ENCODE measurements at places on chromosomes 1 and 21. TPM values are rescaled to one million over a fixed set of nuclear protein-coding genes. Genes with fewer than 3 reads are reported as not detected.

RXFP4 gene
- 0.16 TPM for total RNA-seq

STXBP3 gene
- total RNA-seq, result 39.6 TPM

LCE1B gene
- total RNA-seq, result not detected

KIF21B gene
- total RNA-seq, result 52.0 TPM

- no peaks in the 10 kb centered on the region for H3K36me3 ChIP-seq
- peaks cover 12% of the 10 kb centered on the region for H3K4me1 ChIP-seq
- H3K27me3 ChIP-seq, result no peaks in the 10 kb centered on the region
- no peak overlapping the region for H3K4me3 ChIP-seq
- H3K27ac ChIP-seq, result no peak overlapping the region
Observed at GRCh38 chr21:14825514-14825974, 239.3 kb downstream of the NRIP1 start.

- H3K4me3 ChIP-seq, result no peak overlapping the region
- no peak for DNase-seq
- H3K27me3 ChIP-seq, result peaks cover 26% of the 10 kb centered on the region
Observed at GRCh38 chr1:1357871-1358432, 403 bp downstream of the MXRA8 start.

GRCh38 chr1:206890125-206891060, 6.8 kb upstream of the IL24 start:
- peaks cover 48% of the 10 kb centered on the region for H3K4me1 ChIP-seq
- peak overlapping the region; percentile 32 for H3K4me3 ChIP-seq
- peaks cover 2% of the 10 kb centered on the region for H3K36me3 ChIP-seq

- no peak overlapping the region for H3K4me3 ChIP-seq
- H3K4me1 ChIP-seq, result peaks cover 8% of the 10 kb centered on the region
- peaks cover 3% of the 10 kb centered on the region for H3K36me3 ChIP-seq
- DNase-seq, result no peak
- peaks cover 4% of the 10 kb centered on the region for H3K27me3 ChIP-seq
- H3K27ac ChIP-seq, result no peak overlapping the region
Observed at GRCh38 chr21:41567901-41568510, 60.0 kb upstream of the TMPRSS2 start.

DNA sequence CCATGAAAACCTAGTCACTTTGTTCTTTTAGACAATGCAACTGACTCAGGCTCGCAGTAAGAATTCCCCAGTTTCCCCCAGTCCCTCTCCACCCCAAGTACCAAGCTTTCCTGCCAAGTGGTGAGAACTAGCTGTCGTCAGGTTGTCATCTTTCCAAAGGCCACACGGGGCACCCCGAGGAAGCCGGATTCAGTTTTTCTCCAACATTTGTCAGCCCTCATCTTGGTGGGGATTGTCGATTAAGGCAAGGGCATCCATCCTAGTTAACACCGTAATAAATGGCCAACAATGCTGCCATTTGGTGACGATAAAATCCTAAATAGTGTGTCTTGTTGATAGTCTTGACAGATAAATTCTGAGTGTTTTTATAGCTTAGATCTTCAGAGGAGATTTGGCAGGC, 55.9 kb upstream of the PROX1 start:
- H3K36me3 ChIP-seq, result no peaks in the 10 kb centered on the region
- H3K27me3 ChIP-seq, result no peaks in the 10 kb centered on the region
- no peak for DNase-seq
- H3K4me1 ChIP-seq, result no peaks in the 10 kb centered on the region
- no peak overlapping the region for H3K27ac ChIP-seq

Data from activated T-helper 1 cell treated with anti-CD3 and anti-CD28 coated beads, Interleukin-12 subunit alpha, Interleukin-12 subunit beta, Interleukin-2, Interleukin-4 antibody, amounts not matched to agents 30 ng/mL and 10 ng/mL and 1 ng/mL, durations not matched to agents 14 hours and 24 hours and 36 hours (primary cell).